NCI-H446 treated with DMSO at 0.1 percent for 48 hours (cell line): ENCODE measurements at places on chromosomes 2 and 18.

DNA sequence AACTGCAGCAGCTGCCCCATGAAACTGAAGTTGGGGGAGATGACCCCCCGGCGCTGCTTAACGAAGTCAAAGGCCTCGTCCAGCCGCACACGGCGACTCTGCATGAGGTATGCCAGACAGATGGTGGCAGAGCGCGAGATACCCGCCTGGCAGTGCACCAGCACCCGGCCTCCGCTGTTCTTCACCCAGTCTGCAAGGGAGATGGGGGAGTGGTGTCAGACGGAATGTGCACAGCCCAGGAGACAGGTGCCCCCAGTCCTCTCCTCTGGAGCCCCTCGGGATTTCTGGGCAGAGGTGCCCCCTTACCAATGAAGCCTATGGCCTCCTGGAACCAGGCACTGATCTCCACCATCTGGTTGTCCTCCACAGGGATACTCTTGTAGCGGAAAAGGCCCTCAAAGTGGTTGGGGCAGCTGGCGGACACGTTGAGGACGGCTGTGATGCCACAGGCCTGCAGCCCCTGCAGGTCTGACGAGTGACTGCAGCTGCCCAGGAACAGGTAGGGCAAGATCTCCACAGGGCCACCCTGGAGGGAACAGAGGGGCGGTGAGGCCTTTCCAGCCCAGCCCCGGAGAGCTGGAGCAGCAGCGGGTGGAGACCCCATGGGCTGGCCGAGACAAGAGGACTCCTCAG is 1.3 kb downstream of the DUSP2 start:
- DNase-seq = no peak

GRCh38 chr2:201279079-201279478 is 18.7 kb downstream of the CASP8 start:
- no peak for DNase-seq

DNA sequence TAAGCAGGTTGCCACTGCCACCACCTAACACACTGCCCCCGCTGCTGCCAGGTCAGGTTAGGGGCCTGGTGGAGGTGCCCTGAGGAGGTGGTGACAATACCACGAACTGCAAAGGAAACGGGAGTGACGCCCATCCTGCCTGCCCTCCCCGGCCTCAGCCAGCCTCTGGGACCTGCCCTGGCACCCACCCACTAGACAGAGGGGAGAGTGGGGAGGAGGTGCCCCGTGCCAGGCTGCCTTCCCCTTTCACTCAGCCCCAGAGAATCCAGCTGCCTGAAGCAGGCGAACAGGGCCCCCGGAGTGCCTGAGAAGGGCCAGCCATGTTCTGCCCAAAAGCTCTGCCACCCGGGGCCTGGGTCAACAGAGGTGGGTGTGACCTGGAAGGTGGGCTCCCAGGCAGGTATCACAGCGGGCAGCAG is 44.5 kb upstream of the FOSL2 start:
- no peak for DNase-seq

DNA sequence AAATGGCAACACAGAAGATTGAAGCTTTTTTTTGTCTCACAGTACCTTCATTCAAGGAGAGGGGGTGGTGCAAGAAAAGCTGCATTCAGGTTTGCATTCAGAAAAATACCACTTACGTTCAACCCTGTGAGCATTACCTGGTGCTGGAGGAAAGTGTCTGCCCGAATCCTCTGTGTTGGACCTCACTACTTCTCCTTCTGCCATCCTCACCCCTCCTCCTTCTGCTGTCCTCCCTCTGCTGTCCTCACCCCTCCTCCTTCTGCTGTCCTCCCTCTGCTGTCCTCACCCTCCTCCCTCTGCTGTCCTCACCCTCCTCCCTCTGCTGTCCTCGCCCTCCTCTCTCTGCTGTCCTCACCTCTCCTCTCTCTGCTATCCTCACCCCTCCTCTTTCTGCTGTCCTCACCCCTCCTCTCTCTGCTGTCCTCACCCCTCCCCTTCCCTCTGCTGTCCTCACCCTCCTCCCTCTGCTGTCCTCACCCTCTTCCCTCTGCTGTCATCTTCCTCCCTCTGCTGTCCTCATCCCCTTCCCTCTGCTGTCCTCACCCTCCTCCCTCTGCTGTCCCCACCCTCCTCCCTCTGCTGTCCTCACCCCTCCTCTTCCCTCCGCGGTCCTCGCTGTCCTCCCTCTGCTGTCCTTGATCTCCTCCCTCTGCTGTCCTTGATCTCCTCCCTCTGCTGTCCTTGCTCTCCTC is 11.3 kb downstream of the GAD1 start:
- DNase-seq = no peak

DNA sequence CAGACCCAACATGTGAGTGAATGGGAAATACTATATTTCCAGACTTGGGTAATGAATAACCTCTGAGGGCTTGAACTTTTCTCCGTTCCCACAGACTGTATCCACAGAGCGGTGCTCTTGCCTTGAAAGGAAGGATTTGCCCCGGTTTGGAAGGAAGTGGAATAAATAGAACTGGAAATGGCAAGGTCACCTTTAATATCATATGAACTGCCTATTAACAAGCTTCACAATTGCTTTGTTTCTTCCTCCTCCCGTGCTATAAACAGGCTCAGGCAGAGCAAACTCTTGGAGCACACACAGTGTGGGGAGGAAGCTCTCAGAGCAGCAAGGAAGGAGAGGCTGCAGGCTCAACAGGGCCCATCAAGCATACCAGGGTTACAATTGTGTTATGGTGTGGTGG is 28.5 kb upstream of the DARS1 start:
- no peak for DNase-seq

DNA sequence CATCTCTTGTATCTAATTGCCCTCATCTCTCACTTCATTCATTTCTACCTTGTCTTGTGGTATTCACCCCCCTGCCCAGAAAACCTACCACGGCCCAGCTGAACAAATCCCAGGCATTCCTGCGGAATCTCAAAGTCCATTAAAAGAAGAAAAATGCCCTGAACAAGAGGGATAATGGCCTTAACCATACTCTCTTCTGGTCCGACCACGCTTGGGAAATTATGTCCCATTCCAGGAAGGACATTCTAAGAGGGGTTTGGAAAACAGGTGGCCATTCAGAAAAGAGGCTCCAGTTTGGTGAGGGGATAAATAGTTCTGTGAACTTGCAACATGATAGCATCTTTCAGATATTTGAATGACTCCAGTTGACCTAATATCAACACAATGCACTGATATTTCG is 349.9 kb upstream of the ZNF521 start:
- DNase-seq = no peak

DNA sequence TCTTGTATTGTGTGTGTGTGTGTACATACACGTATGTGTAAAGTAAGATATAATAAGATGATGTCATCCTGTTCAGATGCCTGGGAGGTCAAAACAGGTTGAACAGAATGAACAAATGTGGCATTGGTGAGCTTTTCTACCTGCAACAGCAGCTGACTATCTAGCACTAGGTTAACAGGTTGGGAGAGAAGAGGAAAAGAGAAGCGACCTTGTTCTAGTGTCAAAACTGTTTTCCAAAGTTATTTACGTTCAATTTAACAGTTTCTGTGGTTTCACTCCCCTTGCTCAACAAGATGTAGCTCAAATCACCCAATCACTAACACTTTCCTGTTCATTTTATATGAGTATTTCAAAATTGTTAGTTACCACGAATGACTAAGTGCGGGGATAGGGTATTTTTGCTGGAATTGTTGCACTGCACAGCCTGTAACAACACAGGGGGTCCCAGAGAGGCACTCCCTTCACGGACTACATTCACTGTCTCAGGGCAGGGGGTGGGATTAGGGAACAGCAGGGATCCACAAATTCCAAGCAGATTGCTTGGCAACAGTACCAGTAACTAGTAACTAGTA is 67.5 kb upstream of the DTNB start:
- peak; percentile 59 for DNase-seq

- DNase-seq = peak; percentile 87
Measured at GRCh38 chr2:50564766-50565165, 467.2 kb downstream of the NRXN1 start.

- no peak for DNase-seq
Measured at GRCh38 chr18:55272510-55273243, 313.4 kb upstream of the CCDC68 start.

DNA sequence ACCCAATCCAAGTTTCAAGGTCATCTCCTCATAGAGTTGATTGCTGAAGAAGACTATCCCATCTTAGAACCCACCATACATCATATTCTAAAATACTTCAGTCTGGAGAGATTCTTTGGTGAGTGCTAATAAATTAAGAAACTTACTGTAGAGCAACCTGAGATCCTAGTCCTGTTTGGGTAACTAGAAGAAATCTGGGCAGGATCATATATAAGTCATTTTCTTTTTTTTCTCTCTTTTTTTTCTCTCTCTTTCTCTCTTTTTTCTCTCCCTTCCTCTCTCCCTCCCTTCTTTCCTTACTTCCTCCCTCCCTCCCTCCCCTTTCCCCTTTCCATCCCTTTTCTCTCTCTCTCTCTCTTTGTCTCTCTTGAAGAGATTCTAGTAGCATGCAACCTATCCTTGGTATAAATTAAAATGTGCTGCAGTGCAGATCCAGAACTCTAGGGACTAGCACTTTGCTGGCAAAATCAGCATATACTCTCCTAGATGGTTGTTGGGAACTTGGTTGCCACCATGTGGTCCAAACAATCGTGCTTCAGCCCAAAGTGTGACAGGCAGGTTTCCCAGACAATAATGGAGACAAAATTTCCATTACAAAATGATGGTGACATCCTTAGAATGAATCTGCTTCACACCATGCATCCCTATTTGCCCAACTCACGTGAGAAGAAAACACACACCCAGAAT is 399.4 kb upstream of the CELF4 start:
- DNase-seq = no peak

DNA sequence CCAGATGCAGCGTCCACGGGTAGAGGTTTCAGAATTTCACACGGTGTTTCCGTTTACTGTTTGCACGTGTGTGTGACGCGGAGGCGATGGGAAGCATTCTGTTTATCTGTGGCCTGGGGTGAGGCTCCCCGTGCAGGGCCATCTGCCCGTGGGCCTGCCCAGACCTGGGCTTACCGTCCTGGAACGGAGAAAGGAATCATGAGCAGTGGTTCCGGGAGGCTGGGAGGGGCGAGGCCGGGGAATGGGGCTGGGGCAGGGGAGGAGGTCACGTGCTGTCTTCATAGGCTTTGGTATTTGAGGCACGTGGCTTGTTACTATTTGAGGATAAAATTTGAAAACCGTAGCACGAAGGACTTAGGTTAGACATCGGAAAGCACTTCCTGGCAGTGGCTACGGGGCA is 77.9 kb downstream of the RTP5 start:
- DNase-seq = no peak

- no peak for DNase-seq
Measured at GRCh38 chr2:100702438-100703109, 117.4 kb upstream of the NPAS2 start.

GRCh38 chr18:46155641-46156051 is 51.5 kb downstream of the HAUS1 start:
- no peak for DNase-seq

DNA sequence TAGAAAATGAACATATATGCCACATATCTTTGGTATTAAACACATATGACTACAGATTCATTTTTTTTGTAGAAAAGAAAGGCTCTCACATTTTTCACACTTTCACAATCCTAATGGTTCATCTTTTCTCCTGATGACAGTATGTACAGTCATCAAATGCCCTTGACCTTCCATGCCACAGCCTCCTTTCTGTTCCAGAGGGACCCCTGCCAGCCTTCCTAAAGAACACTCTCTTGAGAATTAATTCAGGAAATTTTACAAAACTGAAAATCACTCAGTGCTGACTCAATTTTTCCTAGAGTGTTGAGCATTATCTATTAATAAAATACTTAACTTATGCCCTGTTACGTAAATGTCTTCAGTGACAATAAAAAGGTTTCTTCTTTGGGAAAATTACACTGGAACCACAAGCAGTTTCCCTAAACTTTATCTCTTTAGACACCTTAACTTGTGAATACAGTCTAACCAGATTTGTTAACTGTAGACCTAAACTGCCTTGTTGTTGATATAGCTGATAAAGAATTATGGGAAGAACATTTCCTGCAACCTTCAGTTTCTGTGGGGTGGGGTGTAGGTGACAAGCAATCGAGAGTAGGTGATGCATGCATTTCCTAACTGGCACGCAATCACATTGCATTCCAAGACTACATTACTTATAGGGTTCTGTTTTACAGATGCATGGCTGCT is 15.3 kb upstream of the ACOXL start:
- DNase-seq = no peak

DNA sequence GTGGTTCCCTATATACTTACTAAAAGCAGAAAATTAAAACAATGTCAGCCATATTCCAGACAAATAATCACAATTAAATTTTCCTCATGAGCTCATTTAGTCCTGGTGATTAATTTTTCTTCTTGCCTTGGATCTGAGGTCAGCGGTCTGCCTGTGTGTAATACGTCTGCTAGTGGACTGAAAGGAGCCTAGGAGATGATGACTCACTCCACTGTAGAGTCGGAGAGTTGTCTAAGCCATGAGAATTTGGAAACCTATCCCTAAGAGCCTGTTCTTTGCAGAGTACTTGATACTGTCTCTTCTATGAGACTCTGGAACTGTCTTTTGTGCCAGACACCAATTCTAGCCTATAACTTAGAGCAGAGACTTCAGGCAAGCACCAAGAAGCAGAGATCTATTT is 94.2 kb upstream of the RAB27B start:
- no peak for DNase-seq

DNA sequence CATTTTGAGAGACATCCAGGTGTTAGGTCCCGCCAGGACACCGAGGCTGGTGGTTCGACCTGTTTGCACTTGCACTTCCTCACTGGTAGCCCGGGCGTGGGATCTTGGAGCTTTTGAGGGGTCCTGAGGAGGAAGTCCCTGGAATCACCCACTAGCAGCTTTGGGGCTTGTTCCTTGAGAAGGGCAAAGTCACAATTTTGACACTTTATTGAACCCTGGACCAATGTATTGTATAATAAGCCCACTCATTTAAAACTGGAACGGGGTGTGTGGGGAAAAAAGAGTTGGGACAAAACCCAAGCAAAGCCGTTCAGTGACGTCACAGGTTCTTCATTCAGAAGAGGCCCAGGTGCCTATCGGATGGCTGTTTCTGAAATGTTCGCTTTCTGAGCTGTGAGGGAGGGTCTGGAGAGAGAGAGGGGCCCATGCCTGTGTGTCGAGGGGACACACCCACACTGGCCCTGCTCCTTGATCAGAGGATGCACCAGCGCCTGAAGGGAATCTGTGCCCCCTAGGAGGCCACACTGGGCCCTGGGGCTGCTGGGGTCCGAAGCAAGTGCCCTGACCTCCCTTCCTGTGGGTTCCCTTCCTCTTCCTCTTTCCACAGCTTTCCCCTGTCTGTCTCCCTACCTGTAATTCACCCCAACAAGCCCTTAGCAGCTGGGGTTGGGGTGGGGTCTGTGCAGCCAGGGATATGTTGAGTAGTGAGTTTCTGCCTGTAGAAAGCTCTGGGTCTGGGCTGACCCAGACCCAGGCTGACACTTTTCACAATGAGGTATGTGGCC is 2.6 kb downstream of the LPIN1 start:
- no peak for DNase-seq

DNA sequence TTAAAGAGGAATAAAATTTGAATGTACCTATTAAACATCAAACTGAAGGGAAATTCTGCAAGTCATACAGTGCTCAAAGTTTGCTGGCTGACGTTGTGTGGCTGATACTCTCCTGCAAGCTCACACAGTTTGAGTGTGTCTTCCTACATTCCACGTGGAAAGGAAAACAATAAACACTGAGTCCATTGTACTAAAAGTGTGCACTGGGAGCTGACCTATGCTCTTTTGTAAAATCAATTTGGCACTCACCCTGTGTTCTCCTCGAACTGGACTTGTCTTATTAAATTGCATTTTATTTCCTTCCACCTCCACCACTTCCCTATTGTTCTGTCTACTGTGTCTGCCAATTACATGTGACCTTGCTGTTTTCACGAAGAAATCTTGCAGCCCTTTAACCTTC is 458.0 kb downstream of the CPS1 start:
- no peak for DNase-seq

GRCh38 chr2:38806733-38807059 is 28.7 kb downstream of the GEMIN6 start:
- DNase-seq = no peak

GRCh38 chr2:234689911-234690379 is 193.1 kb upstream of the ARL4C start:
- no peak for DNase-seq
